Naive thymus-derived CD4-positive, alpha-beta T cell (primary cell): ENCODE measurements at places on chromosomes 6 and 20. TPM values are rescaled to one million over a fixed set of nuclear protein-coding genes. Genes with fewer than 3 reads are reported as not detected.

NT5DC1 gene
- 37.0 and 39.7 TPM in 2 replicates for total RNA-seq

GRCh38 chr6:2658788-2659187, 91.9 kb downstream of the MYLK4 start:
- H3K27ac ChIP-seq, result no peak overlapping the region
- H3K27me3 ChIP-seq, result no peaks in the 10 kb centered on the region
- H3K36me3 ChIP-seq, result no peaks in the 10 kb centered on the region
- no peak overlapping the region for H3K4me3 ChIP-seq

DNA sequence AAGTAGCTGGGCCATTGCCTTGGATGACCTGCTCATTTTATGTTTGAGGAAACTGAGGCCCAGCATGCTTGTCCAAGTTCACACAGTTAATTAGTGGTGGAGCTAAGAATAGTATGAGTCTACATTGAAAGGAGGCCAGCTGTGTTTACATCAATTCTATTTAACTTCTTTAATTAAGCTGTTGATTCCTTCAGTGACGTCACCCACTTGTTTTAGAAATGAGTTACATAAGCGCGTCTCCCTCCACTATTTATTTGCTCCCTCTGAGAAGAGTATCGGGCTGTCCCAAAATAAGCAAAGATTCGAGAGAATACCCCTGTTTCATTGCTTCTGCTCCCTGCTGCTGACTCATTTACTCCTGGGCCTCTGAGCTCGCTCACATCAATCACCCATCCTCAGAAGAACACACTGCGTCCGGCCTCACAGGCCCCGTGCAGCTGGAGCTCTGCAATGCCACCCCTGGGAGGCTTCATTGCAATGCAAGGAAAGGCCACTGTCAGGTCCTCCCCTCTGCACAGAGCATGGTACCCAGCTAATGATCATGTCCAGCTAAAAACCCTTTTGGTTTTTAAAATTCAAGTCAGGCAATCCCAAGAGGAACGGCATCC, 74.8 kb upstream of the BMP2 start:
- H3K27me3 ChIP-seq, result no peaks in the 10 kb centered on the region
- H3K27ac ChIP-seq, result no peak overlapping the region
- no peaks in the 10 kb centered on the region for H3K4me1 ChIP-seq
- DNase-seq, result no peak
- H3K4me3 ChIP-seq, result no peak overlapping the region

DNA sequence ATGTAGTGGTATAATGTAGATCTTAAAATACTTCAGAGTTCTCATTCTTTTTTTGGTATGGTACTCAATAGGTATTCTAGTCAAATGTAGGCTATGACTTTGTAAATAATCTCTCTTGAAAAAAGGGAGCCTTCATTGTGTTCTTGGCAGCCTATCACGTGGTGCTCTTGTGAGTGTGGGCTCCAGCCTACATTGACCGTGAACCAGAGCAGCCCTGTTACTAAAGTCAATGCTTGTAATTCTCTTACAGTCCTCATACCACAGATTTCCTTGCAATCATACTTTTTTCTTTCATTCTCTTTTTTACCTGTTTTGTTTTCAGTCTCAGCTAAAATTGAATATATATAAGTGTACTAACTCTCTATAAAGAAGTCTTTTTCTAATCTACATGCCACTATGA, 31.1 kb downstream of the ARID1B start:
- H3K27me3 ChIP-seq, result no peaks in the 10 kb centered on the region
- H3K4me3 ChIP-seq, result no peak overlapping the region
- no peak for DNase-seq
- peaks cover 33% of the 10 kb centered on the region for H3K4me1 ChIP-seq
- H3K27ac ChIP-seq, result no peak overlapping the region

GRCh38 chr20:19478320-19478895, 266.0 kb downstream of the SLC24A3 start:
- H3K4me1 ChIP-seq, result no peaks in the 10 kb centered on the region
- H3K27ac ChIP-seq, result no peak overlapping the region
- no peak overlapping the region for H3K4me3 ChIP-seq
- DNase-seq, result no peak
- H3K27me3 ChIP-seq, result no peaks in the 10 kb centered on the region

MAFB gene
- 4.4 TPM for total RNA-seq

DNA sequence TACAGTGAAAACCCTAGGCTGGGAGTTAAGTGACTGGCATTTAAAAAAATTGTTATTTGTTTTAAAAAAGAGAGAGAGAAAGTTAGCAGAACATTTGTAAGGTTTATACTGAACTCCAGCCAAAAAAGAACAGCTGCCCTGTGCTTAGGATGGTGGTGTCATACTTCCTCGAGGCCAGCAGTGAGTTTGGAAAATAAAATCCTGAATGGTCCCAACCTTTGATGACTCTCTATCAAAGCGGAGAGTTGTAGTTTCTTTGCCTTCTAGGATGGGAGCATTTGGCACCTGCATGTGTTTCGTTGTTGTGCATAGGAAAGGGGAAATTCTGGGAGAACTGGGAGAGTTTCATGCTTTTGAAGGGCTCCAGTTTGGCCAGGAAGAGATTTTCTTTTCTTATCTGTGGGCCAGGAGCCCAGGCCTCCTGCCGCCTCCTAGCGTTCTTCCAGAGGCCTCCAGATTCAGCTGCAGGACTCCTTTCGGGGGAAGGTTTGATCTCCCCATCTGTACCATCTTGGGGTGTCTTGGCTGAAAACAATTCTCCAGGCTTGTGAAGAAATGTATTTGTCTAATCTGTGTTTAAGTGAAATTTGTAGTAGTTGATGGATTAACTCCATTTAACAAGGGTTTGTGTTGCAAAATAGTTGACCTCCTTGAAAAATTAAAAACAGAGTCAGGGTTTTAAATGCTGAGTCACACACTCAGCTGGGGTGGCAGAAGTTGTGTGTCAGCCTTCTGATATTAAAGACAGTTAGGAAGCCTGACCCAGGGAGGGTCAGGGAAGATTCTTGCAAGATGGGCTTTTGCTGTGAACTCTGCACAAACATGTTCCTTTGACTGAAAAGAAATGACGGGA, 63.4 kb downstream of the TXNDC5 start:
- H3K36me3 ChIP-seq, result no peaks in the 10 kb centered on the region
- no peaks in the 10 kb centered on the region for H3K4me1 ChIP-seq
- no peaks in the 10 kb centered on the region for H3K27me3 ChIP-seq
- no peak overlapping the region for H3K27ac ChIP-seq
- H3K4me3 ChIP-seq, result no peak overlapping the region
